ENCODE measurements at places on chromosomes 7 and 10. TPM values are rescaled to one million over a fixed set of nuclear protein-coding genes. Genes with fewer than 3 reads are reported as not detected.

The KIN gene
- total RNA-seq = 18.1 TPM

The AKR1C8 gene
- 1.1 TPM for total RNA-seq

The ADCYAP1R1 gene
- total RNA-seq = not detected

- DNase-seq = no peak
Measured at GRCh38 chr10:65628493-65629139, 1297.2 kb upstream of the LRRTM3 start.

DNA sequence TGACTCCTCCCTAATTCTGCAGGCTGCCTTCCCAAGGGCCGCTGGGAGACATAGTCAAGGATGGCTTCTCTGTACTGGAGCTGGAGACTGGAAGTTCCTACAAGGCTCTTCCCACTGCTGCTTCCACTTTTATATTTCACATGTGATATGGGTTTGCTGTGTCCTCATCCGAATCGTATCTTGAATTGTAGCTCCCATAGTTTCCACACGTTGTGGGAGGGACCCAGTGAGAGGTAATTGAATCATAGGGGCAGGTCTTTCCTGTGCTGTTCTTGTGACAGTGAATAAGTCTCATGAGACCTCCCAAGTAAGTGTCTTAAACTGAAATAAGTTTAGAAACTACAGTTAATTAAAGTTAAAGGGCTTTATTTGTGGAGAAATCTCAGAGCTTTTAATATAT is 47.0 kb upstream of the BICC1 start:
- no peak for DNase-seq

- no peak for DNase-seq
Measured at GRCh38 chr7:45238806-45239205, 81.2 kb downstream of the RAMP3 start.

- no peak for DNase-seq
Measured at GRCh38 chr7:8386926-8387550, 46.4 kb upstream of the NXPH1 start.

DNA sequence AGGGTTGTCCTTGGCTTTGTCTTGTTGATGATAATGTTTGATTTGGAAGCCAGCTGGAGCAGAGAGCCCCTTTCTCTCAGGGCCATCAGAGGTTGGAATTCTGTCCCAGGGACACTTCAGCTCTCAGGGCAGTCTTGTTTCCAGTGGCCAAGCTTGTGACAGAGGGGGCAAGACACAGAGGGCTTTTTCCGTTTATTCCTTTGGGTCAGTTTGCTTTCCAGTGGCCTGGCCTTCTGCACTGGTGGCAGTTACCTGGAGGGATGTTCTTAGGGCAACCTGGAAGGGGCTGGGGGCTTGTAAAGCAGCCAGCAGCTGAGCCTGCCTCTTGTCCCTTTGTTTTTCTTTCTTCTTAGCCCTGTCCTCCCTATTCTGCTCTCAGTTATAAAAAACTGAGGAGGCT is 62.7 kb downstream of the MTURN start:
- DNase-seq = no peak

DNA sequence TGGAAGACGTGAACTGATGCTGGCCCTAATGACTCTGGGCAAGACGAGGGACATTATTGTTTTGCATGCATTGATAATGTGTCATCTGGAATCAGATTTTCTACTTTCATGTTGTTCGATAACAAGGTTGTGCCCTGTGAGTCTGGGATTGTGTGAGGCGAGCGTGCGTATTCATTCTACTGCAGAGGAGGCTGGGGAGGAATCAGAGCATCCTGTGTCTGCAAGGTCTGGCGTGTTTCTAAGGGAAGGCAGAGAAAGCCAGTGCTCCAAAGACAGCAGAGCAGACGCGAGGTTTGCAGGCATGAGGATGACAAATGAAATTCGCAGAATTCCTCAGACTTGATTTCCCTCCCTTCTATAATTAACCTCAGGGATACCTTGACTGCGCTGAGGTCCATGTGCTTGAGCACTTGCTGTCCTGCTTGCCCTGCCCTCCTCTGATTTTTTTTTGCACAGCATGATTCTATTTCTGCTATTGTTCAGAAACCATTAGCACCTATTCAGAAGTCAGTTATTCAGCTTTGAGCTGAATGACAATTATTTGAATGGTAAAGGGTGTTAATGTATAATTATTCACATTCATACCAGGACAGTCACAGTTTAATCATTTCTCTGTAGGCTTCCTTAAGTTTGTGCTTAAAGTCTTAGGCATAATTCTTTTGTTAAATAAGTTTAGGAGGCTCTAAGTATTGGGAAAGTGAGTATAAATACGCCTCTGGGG is 233.6 kb downstream of the EBF3 start:
- no peak for DNase-seq

GRCh38 chr10:117413928-117414618 is 38.8 kb upstream of the PDZD8 start:
- no peak for DNase-seq

- DNase-seq = no peak
Measured at GRCh38 chr10:103660364-103661197, 167.1 kb downstream of the NEURL1 start.
